ENCODE measurements at places on chromosomes 7 and 10. TPM values are rescaled to one million over a fixed set of nuclear protein-coding genes. Genes with fewer than 3 reads are reported as not detected.

DNA sequence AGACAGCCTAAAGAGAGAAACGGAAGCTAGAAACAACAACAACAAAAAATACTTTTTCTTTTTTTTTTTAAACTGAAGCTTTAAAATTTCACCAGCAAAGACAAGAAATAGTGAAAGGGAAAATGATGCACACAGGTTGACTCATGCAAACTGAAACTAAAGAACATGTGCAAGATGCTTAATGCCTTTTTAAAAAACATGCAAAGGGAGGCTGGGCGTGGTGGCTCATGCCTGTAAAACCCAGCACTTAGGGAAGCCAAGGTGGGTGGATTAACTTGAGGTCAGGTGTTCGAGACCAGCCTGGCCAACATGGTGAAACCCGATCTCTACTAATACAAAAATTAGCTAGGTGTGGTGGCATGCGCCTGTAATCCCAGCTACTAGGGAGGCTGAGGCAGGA lies 15.1 kb upstream of the CUBN start:
- no peak for DNase-seq

- no peak for DNase-seq
Measured at GRCh38 chr7:50711271-50712175, 71.2 kb downstream of the GRB10 start.

Gene SLC26A5
- total RNA-seq = 0.05 TPM

Gene CHPF2
- total RNA-seq = 18.0 TPM

Measured in thymus (tissue), 14 donors.